ENCODE measurements at places on chromosomes 3 and 15.

- H3K4me3 ChIP-seq = no peak overlapping the region
- no peak for DNase-seq
- H3K27me3 ChIP-seq = no peaks in the 10 kb centered on the region
- H3K27ac ChIP-seq = no peak overlapping the region
- no peaks in the 10 kb centered on the region for H3K36me3 ChIP-seq
Measured at GRCh38 chr3:140351466-140351865, 326.4 kb upstream of the TRIM42 start.

- no peaks in the 10 kb centered on the region for H3K4me1 ChIP-seq
- peaks cover 13% of the 10 kb centered on the region for H3K27me3 ChIP-seq
- DNase-seq = no peak
Measured at GRCh38 chr3:128504963-128505730, 12.1 kb upstream of the GATA2 start.

DNA sequence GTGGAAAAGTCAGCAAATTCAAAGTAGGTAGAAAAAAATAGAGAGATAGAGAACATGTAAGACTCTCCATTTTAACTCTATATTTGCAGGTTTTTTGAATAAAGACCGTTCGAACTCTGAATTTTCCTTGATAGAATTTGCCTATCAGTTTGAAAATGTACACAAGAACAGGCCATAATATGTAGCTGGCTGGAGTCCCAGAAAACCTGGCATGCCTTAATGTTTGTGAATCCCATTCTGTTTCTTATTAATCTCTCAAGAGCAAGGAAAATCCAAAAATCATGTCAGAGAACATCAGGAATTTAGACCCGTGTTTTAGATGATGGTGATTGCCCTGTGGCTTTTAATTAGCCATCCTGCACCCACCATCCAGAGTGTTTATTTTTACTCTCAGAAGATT, 7.2 kb upstream of the CFAP161 start:
- H3K27me3 ChIP-seq = no peaks in the 10 kb centered on the region
- H3K36me3 ChIP-seq = no peaks in the 10 kb centered on the region
- no peak overlapping the region for H3K4me3 ChIP-seq

DNA sequence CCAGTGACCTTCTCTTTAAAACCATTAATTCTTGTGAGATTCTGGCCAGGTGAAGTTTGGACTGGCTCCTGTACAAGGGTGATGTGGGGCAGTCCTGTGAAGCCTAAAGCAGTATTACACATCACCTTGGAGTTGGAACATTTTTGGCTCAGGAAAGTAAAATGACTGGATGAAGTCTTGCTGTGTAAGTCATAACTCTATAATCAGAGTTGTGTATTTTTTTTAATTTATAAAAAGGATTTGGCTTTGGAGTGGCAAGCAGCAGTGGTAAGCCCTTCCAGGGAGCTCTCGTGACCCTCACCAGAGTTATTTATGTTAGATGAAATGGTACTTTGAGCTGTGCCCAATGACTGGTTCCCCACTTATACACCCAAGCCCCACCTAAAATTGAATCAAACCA, 331.2 kb upstream of the DCBLD2 start:
- no peaks in the 10 kb centered on the region for H3K4me1 ChIP-seq
- no peak overlapping the region for H3K27ac ChIP-seq

DNA sequence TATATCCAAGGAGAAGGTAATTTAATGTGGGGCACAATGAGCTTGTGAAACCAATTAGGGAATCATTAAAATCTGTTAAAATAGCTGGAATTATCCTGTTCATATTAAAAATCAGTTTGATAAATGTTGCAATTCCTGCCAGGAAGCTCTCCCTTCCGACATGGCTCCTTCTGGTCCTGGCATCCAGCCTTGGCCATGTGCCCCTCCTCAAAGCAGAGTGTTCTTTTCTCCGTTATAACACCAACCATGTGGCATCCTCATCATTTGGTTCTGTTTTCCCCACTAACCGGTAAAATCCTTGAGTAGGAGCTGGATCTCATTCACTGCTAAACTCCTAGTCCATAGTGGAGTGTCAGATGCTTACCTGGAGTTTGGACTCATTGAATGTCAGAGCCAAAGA, 127.2 kb downstream of the ARNT2 start:
- no peaks in the 10 kb centered on the region for H3K4me1 ChIP-seq
- peak overlapping the region; percentile 5 for H3K27ac ChIP-seq
- DNase-seq = no peak
- H3K36me3 ChIP-seq = no peaks in the 10 kb centered on the region
- no peaks in the 10 kb centered on the region for H3K27me3 ChIP-seq
- H3K4me3 ChIP-seq = no peak overlapping the region

DNA sequence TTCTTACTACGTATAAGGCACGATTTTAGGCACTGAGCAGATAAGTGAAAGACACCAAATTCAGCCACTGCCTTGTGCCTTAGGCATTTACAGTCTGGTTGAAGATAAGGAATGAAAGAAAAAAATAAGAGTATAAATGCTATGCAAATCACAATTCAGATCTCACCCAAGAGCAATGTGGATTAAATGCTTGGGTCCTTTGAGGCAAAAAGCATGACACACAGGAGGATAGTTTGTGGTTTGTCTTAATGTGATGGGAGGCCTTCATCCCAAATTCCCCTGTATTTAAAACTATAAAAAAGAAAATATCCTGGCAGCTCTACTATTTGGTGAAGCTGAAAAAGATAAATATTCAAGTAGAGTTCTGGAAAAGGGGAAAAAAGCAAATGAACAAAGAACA, 79.8 kb downstream of the TGFBR2 start:
- DNase-seq = no peak
- peaks cover 8% of the 10 kb centered on the region for H3K4me1 ChIP-seq
- no peaks in the 10 kb centered on the region for H3K27me3 ChIP-seq
- H3K27ac ChIP-seq = no peak overlapping the region
- no peak overlapping the region for H3K4me3 ChIP-seq

DNA sequence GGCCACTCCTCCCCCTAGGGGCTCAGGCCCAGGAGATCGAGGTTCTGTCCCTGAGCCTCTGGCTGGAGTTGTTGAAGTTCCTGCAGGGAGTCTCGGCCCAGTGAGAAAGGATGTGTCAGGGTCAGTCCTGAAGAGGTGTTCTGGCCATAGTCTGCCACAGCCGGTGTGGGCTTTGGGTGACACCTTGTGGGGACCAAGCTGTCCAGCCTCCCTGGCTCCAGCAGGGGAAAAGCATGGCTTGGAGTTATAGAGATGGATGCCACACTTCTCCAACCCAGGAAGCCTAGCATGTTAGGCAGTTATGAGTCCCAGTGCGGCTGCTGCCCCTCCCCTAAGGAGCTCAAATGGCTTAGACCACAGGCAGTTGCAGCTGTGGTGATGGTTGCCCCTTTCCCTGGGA, 945.6 kb upstream of the GBE1 start:
- no peaks in the 10 kb centered on the region for H3K27me3 ChIP-seq
- H3K36me3 ChIP-seq = no peaks in the 10 kb centered on the region
- H3K4me3 ChIP-seq = no peak overlapping the region
- H3K27ac ChIP-seq = no peak overlapping the region
- no peak for DNase-seq
- H3K4me1 ChIP-seq = no peaks in the 10 kb centered on the region

DNA sequence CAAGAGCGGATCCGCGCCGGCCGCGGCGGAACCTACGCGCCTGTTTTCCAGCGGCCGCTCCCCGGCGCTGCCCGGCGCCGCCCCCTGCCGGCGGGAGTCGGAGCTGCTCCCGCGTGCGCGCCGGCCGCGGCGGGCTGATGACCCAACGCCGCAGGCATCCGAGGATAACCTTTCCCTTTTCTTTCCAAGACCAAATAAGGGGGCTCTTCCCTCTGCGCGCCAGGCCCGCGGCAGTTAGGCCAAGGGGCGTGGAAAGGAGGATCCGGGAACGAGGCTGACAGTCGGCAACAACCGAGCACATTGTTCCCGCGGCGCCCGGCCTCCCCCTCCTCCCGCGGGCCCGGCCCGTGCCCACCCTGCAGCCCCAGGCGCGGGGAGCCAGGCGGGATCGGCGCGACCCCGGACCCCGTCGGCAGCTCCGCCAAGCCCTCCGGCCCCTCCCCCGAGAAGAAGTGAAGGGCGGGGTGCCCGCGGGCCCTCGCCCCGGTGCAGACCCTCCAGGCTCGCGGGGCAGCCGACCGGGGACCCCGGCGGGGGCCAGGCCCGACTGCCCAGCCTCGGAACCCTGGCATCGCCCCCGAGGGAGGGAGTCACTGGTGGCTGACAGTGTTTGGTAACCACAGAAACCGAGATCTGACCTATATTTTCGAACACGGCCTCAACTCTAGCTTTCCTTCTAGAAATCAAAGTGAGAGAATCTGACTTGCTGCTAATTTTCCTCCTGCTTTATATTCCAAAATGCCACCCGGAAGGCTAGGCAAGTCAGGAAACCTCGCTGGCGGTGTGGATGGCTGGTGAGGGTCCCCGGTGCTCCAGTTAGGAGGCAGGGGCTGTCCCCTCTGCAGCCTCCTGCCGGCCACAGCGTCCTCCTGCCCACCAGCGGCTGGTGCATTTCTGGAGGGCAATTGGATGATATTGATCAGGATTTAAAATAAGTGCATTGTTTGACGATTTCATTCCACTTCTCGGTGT, 45.6 kb upstream of the SYNM start:
- DNase-seq = peak; percentile 83
- peaks cover 6% of the 10 kb centered on the region for H3K4me1 ChIP-seq
- no peaks in the 10 kb centered on the region for H3K36me3 ChIP-seq
- peak overlapping the region; percentile 94 for H3K27ac ChIP-seq

GRCh38 chr3:36707623-36708409, 56.5 kb downstream of the DCLK3 start:
- no peak overlapping the region for H3K4me3 ChIP-seq
- H3K4me1 ChIP-seq = no peaks in the 10 kb centered on the region
- no peak overlapping the region for H3K27ac ChIP-seq
- no peaks in the 10 kb centered on the region for H3K27me3 ChIP-seq
- no peak for DNase-seq

DNA sequence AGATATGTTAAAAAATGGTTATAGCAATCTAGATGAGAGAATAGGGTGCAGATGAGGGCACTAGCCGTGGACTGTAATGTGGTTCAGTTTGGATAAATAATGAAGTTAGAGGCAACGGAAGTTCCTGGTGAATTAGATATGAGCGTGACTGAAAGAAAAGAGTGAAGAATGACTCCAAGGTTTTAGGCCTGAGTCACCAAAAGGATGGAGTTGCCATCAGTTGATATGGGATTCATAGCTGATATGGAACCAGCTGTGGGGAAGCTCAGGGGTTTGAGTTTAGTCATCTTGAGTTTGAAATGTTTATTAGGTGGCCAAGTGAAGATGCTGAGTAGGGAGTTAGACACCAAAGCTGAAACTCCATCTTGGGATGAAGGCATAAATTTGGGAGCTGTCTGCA, 66.2 kb downstream of the SSR3 start:
- DNase-seq = no peak
- no peaks in the 10 kb centered on the region for H3K27me3 ChIP-seq
- no peak overlapping the region for H3K4me3 ChIP-seq
- no peak overlapping the region for H3K27ac ChIP-seq
- no peaks in the 10 kb centered on the region for H3K4me1 ChIP-seq

DNA sequence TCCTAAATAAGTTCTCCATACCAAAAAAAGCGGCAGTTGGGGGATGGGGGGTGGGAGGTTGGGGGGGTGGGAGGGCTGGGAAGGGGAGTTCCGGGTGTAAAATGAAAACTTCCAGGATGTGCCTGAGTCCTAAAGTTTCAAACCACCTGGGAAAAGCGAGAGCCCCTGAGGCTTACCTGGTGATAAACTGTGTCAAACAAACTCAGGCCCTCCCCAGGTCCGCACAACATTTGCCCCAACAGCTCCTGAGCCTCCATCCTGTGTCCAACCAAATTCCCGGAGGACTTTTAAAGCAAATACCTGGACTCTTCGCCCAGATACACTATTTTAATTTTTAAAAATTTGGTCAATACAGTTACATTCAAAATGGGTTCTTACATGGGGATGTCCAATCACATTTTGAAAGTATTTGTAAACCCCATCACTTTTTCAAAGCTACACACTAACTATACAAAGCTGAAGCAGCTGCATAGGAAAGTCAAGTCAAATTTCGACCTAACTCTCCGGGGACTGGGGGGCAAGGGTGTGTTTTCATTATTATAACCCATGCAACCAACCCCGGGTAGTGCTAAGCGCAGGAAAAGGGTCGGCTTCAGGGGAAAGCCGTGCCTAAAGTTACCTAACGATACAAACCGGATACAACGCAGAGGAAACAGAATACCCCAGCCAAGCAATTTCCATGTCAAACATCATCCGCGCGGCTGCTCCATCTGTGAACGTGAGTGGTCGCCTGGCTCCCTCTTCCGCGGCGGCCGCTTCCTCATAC, 685 bp upstream of the FOXB1 start:
- peaks cover 12% of the 10 kb centered on the region for H3K27me3 ChIP-seq
- H3K36me3 ChIP-seq = no peaks in the 10 kb centered on the region
- no peak for DNase-seq

GRCh38 chr3:159773706-159774105, 214.9 kb upstream of the IL12A start:
- no peak for DNase-seq
- H3K4me1 ChIP-seq = no peaks in the 10 kb centered on the region
- H3K27ac ChIP-seq = no peak overlapping the region
- H3K4me3 ChIP-seq = no peak overlapping the region
- H3K27me3 ChIP-seq = no peaks in the 10 kb centered on the region
- H3K36me3 ChIP-seq = no peaks in the 10 kb centered on the region

DNA sequence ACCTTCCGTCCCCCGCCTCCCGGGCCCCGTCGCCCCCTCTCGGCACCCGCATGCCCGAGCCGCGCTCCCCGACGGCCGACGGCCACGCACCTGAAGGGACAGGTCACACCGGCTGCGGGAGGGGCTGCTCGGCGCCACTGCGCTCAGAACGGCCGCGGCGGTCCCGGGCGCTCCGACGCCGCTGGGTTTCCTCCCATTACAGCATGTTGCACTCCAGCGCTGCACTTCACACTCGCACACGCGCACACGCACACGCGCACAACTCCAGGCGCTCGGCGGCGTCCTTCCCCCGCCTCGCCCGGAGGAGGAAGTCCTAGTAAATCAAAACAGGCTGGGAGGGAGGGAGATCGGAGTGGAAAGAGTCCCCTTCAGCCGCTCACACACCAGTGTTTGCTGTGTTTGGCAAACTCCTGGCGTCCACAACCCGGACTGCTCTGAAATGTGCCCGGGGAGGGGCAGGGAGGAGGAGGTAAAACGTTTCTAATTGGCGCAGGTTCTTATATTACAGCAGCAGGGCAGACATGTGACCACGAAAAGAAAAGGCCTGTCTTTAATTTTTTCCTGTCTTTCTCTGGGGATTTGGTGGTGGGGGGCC, 76.7 kb upstream of the VGLL4 start:
- no peaks in the 10 kb centered on the region for H3K4me1 ChIP-seq
- no peaks in the 10 kb centered on the region for H3K36me3 ChIP-seq
- peak overlapping the region; percentile 97 for H3K27ac ChIP-seq
- DNase-seq = peak; percentile 82

- H3K27ac ChIP-seq = no peak overlapping the region
- no peaks in the 10 kb centered on the region for H3K27me3 ChIP-seq
- no peaks in the 10 kb centered on the region for H3K4me1 ChIP-seq
Measured at GRCh38 chr3:107521469-107522059, 1.2 kb upstream of the BBX start.

Measured in breast epithelium (tissue), 4 donors.